GM19239 (cell line): ENCODE measurements at places on chromosomes 12 and 14.
A peak's percentile ranks its signal among the peaks of the same experiment; 100 is the strongest.

- no peak for DNase-seq
Observed at GRCh38 chr12:9667403-9668160, 1.9 kb upstream of the CLEC2D start.

- no peak for DNase-seq
Observed at GRCh38 chr12:14795028-14795448, 8.2 kb downstream of the WBP11 start.

GRCh38 chr12:20489645-20490044, 121.3 kb downstream of the PDE3A start:
- no peak for DNase-seq

DNA sequence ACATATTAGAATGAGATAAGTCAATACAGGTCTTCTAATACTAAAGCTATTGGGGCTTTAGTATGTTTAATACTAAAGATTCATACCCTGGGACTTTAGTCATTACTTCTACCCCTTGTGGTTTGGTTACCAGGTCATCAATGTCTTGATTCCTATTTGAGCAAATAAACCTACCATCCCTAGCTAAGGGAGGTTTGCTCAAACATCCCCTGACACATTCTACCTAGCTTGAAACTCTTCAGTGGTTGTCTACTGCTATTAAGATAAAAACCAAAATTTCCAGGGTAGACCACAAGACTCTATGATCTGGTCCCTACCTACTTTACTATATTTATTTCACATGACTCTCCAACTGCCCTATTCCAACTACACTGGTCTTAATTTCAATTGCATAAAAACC, 7.3 kb upstream of the C2CD5 start:
- DNase-seq: no peak

DNA sequence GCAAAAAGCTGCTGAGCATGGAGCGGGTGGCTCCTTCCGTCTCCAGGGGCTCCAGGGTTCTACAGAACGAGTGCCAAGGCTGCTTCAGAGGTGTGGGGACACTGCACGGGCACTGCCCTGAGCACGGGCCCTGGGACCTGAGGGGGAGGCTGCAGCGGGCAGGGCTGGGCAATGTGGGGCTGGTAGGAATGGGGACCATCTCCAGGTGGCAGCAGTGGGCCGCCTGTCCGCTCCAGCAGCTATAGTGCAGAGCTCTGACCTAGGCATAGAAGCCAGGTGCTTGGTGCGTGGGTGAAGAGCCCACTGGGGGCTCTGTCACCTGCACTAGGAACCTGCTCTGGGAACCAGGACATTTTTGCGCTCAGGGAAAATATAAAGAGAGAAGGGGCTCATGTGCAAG, 22.3 kb downstream of the HDAC7 start:
- peak; percentile 74 for DNase-seq

GRCh38 chr14:51202914-51203665, 37.0 kb upstream of the TMX1 start:
- no peak for DNase-seq

GRCh38 chr14:23430723-23431085, 4.8 kb downstream of the MYH7 start:
- DNase-seq: no peak

DNA sequence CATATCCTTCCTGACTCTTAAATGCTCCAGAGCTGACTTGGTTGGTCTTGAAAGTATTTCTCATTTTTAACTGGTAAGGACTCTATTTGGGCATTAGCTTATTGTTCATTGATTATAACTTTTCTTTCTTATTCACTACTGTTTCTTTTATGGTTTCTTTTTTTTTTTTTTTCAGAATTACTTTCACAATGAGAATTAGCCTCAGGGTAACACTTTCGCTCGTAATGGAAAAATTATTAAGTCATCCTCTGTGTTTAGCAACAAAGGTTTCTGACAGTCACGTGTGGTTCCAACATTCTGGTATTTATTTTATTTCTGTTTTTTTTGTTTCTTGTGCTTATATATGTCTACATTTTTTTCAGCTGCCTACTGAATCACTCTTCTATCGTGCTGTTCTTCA, 80.0 kb downstream of the METTL25 start:
- no peak for DNase-seq

DNA sequence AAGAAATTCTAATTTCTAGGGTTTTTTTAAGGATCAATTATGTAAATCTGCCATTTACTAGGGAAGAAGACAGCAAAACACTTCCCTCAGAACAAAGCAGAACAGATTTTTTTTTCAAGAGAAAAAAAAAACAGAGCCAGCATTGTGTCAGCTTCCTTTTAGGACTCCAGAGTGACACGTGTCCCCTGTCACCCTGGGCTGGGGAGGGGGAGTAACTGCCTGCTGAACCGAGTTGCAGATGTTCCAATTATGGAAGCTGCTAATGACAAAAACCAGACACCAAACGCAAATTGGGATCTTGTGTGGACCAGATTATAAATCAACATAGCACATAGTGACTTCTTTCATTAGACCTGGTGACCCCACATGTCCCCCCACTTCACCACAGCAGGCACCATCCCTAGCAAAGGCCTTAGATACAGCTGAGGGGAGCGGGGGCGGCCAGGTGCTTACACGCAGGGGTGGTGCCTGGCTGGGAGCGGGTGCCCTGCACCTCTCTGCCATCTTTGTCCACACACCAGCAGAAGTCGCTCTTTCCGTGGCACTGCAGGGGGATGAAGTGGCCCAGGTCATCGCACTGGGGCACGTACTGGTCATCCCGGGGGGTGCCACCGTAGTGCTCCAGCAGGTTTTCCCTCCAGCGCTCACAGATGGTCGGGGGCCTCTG, 25.4 kb downstream of the RTRAF start:
- no peak for DNase-seq

DNA sequence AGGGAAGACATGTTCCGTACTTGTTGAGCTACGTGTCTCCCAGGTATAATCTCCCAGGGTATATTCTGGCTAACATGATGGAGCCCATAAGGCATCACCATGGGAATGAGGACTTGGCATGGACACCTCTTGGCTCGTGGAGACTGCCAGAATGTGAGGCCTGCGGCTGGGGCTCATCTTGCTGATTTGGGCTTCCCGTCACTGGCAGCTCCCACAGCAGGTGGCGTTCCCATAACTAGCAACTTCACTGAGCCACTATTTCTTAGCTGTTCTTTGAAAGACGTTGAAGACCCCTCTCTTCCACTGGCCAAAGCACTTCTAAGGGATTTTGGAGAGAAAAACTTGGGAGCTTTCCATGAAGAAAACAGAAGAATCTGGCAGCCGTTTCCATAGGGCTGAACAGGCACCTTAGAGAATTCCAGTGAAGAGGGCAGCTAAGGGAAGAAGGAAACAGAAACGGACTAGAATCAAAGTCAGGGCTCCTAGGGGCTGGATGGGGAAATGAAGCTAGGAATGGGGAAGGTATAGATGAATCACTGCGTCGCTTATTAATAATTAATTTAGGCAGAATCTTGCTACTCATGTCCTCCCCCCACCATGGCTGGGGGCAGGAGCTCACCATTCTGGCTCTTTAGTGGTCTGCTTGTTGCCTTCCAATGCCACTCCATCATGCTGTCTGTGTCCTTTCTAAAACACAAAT, 39.7 kb upstream of the FOS start:
- no peak for DNase-seq

DNA sequence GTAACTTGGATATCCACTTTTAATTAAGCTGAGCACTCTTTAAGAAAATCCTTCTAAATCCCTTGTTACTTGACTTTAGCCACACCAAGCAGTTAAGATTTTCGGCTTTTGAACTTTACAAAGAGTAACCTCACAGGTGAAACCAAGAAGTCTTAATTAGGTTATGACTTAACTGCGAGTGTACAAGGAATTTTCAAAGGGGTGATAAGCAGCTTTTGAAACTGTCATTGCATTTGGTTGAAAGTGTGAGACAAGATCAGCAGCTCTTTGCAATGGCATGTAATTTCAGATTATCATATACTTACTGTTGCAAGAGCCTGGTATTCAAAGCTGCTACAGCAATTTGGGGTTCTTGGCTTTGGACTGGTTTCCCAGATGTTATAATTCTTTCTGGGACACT, 137.5 kb downstream of the TMEM117 start:
- no peak for DNase-seq

GRCh38 chr14:22084393-22085281, 411.0 kb upstream of the OR4E1 start:
- DNase-seq: no peak

- no peak for DNase-seq
Observed at GRCh38 chr12:46299851-46300250, 31.0 kb upstream of the SLC38A1 start.

DNA sequence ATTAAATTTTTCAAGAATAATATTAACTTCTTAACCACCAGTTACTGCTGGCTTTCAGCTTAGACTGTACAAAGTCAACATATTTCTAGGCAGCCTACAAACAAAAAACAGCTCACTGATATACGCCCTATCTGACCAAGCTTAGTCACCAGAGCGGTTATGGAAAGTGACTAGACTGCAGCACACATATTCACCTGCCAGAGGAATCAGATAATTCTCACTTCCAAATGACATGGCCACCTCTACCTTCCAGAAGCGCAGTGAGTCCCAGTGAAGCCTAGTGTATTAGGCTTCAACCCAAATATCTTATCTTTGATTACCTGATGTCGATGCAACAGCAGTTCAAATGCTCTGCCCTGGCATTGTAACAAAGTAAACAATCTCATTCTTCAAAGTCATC, 8.5 kb downstream of the STXBP6 start:
- DNase-seq: no peak

GRCh38 chr12:27398466-27398865, 48.1 kb upstream of the SMCO2 start:
- no peak for DNase-seq

GRCh38 chr12:80589077-80589476, 118.4 kb upstream of the MYF6 start:
- no peak for DNase-seq

- DNase-seq: no peak
Observed at GRCh38 chr14:91338379-91338778, 79.2 kb downstream of the CCDC88C start.

GRCh38 chr12:34387711-34388635, 365.7 kb downstream of the ALG10 start:
- no peak for DNase-seq

DNA sequence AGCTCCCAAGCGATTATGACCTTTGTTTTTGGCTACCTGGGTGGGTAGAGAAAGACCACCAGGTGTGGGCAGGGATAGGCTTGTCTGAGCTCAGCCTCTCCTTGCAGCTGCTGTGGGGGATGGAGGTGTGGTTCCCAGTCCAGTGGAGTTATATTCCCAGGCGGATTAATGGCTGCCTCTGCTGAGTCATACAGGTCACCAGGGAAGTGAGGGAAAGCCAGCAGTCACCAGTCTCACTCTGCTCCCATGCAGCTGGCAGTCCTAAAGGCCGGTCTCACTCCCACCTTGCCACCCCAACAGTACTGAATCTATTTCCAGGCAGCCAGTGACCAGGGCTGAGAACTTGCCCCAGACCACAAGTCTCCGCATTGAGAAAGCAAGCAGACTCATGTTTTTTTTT, 399.2 kb downstream of the VRK1 start:
- no peak for DNase-seq

DNA sequence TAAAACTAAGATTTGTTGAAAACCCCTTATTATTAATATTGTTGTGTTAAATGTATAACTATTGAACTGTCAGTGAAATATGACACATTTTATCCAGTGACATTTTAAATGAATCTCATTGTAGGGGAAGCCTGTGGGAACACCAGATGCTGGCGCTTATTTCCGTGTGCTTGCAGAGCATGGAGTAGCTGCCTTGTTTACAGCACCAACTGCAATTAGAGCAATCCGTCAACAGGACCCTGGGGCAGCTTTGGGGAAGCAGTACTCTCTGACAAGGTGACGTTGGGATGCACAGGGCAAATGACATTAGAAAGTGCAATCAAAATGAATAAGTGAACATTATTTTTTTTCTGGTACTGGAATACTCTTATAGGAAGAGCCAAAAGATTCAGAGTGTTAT, 96.8 kb downstream of the ACSS3 start:
- DNase-seq: no peak

GRCh38 chr12:109240365-109240764, 68.7 kb downstream of the FOXN4 start:
- no peak for DNase-seq

- no peak for DNase-seq
Observed at GRCh38 chr12:3973269-3973884, 100.2 kb upstream of the PARP11 start.

- no peak for DNase-seq
Observed at GRCh38 chr12:93813972-93814821, 137.0 kb downstream of the CRADD start.

DNA sequence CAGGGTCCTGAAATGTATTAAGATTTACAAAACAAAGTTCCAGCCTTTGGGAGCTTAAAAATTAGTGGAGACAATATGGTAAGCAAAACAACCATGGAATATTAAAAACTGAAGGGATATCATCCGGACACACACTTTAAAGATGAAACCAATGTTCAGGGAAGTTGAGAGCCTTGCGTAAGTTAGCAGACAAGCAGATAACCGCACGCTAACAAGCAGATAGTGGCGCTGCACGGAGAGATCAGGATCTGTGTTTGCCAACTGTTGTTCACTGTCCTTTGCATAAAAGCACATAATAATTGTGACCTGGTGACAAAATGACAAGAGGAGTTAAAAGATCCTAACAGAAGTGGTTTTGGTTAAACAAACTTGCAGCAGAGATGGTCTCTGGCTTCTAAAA, 14.3 kb upstream of the TMEM229B start:
- DNase-seq: no peak
